ACHN (cell line): ENCODE measurements at places on chromosomes 5 and 9.

DNA sequence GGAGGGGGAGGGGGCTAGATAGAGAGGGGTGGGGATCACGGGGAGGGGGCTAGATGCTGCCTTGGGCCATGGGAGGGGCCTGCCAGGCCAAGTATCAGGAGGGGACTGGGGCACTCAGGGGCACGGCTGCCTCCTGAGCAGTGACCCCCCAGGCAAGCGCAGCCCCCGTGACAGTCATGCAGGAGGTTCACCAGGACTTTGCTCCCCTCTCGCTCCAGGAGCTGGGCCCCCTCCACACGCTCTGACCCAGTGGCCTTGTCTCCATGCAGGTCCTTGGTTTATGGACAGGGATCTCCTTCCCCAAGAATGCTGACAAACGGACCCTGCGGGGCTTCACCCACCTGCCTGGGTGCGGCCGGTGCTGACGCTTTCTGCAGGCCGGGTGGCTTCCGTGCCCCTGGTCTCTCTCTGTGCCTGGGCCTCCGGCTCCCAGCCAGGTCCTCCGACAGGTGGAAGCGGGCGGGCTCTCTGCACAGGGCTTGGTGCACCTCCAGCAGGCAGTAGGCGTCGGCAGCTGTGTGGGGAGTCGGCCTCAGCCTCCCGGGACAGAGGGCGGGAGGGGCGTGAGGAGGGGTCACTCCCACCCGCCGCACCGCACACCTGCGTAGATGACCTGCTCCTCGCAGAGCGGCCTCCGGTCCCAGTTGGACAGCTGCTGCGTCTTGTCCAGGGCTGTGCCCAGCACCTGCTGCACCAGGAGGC, 46.8 kb upstream of the NRARP start:
- no peak for DNase-seq

- no peak for DNase-seq
Measured at GRCh38 chr9:133610845-133611244, 1.7 kb upstream of the FAM163B start.

DNA sequence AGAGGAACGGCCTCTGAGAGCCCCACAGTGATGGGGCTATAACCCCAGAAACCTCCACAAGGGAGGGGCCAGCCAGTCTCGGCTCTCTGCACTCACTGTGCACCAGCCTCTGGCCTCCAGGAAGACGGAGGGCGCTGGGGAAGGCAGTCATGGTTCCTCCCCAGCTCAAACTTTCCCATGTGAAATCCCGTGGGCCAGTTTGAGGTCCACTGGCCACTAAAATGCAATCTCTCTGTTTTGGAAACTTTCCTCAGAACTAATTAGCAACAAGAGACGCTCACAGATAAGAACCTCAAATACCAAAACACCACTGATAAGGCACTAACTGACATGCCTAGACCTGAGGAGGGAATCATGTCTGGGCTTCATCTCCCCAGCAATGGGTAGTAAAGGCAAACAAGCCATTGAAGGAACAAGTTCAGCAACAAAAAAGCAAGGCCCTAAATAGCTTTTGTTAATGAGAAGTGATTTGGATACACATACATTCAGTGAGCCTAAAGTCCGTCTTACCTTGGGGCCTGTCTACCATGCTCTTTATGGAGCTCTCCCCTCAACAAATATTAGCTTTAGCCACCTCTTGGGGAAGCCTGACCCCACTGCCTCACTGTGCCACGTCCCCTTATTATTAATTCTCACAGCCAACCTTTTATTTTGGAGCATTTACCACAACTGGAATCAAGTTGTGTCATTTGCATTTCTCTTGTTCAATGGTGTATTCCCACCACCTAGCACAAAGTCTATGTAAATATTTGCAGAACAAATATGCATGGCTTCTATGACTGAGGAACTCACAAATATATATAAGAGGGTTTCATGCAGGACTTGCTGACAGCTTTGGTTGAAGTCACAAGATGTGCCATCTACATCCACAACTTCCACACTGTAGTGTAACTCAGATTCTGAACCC, 56.1 kb upstream of the GLRX start:
- DNase-seq: no peak

DNA sequence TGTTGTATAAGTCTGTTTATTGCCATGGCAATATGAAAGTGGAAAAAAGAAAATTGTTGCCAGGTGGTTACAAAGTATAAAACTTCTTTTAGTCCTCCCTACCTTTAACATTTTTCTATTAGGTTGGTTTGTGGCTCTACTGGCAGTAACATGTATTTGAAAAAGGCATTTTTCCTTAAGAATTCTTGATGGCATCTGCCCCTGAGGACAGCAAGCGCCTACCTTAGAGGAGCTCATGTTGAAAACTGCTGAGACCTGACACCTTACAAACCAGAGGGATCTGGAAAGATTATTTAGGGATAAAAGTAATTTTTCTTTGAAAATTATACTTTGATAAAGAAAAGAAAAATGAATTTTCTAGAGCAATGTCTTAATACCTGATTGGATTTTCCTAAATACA, 208.1 kb downstream of the CAVIN4 start:
- DNase-seq: no peak

- DNase-seq: no peak
Measured at GRCh38 chr5:67620424-67621397, 424.1 kb upstream of the CD180 start.

- DNase-seq: no peak
Measured at GRCh38 chr9:28378231-28378630, 805.0 kb upstream of the C9orf72 start.

DNA sequence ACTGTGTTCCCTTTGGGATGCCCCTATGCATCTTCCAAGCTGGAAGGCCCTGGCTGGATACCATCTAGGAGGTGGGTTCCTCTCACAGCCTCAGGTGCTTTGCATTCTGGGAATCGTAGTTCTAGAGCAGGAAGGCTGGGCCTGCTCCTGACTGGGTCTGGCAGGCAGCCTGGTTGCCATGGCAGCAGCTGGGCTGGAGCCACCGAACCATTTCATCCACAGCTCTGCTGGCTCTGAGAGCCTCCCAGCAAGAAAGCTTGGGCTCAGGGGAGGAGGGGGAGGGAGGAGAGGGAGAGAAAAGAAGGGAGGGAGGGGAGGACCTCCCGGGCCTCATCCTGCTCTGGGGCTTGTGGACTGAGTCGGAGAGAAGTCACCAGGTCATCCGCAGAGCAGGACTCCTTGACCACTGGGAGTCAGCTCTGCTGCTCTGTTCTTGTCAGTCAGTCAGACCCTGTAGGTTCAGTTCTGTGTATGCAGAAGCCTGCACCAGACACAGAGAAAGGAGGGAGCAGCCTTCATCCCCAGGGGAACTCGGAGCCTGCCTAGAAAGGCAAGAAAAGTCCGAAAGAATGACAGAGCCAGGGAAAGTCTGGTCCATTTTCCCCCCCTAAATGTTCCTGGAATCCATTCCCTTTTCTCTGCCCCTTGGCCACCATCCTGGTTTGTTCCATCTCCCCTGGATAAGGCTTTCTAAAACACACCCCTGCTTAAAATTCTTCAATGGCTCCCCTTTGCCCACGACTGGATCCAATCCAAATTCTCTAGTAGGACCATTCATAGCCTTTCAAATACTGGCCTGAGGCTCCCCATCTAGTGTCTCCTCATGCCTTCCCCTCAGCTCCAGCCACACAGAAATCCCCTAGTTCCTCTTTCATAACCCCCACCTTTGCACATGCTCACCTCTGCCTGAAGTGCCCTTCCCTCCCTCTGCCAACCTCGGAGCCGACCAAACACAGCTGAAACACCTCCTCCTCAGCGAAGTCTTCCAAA, 65.4 kb upstream of the ARAP3 start:
- DNase-seq: peak; percentile 82

GRCh38 chr5:73496984-73497457, 1.2 kb upstream of the BTF3 start:
- peak; percentile 80 for DNase-seq

DNA sequence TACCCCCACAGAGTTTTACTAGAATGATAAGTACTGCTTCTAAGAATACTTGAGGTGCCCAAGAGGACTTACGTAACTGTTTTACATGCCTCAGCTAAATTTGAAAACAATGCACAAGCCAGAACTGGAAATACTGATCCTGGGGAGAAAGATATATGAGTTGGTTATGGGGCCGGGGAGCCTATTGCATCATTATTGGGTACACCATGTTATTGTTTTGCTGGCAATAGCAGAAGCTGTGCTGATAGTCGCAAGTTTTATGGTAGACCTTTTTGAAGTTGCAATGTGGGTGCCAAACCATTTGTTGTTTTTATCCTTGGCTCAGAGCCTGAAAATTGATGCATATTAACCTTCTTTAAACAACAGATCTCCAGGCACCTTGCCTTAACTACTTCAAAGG, 108.4 kb upstream of the DHFR start:
- DNase-seq: no peak
